HCEC 1CT (cell line): ENCODE measurements at places on chromosomes 13 and 19.

GRCh38 chr19:52307275-52307674 lies 10.3 kb downstream of the ZNF480 start:
- no peak for DNase-seq

DNA sequence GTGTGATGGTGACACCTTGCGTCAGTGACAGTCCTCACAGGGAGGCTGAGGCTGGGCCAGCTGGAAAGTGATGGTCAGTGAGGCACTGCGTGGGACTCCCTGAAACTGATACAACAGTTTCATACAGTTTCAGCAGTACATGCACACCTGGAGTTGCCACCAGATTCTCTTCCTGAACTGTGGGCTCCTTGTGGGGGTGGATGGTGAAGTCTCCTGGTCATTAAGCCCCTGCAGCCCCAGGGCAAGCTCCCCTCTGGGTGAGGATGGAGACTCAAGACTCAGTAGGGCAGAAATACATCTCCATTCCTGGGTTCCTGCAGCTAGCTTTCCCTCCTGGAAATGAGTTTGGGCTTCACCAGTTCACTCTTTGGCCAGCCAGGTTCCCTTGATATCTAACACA lies 392.7 kb downstream of the UQCRFS1 start:
- DNase-seq = no peak

DNA sequence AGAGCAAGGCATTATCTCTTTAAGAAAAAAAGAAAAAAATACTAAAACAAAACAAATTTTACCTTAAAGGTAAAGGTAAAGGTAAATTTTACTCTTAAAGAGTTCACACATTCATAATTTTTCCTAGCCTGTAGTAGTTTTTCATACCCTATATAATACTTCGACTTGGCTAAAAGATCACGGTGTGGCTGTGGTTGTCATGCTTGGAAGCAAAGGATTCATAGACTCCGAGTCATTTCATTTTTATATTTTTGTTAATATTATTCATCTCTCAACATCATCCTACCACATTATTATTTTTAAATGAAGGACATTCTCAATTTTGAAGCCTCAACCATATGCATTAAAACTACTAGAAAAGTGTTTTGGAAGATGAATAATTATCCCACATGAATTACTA lies 52.7 kb downstream of the PIBF1 start:
- no peak for DNase-seq

GRCh38 chr19:35992907-35993765 lies 1.9 kb upstream of the SDHAF1 start:
- no peak for DNase-seq

- DNase-seq = no peak
Measured at GRCh38 chr13:44402899-44403445, 29.3 kb downstream of the SERP2 start.

GRCh38 chr13:111296417-111296816 lies 24.0 kb upstream of the TEX29 start:
- DNase-seq = no peak

DNA sequence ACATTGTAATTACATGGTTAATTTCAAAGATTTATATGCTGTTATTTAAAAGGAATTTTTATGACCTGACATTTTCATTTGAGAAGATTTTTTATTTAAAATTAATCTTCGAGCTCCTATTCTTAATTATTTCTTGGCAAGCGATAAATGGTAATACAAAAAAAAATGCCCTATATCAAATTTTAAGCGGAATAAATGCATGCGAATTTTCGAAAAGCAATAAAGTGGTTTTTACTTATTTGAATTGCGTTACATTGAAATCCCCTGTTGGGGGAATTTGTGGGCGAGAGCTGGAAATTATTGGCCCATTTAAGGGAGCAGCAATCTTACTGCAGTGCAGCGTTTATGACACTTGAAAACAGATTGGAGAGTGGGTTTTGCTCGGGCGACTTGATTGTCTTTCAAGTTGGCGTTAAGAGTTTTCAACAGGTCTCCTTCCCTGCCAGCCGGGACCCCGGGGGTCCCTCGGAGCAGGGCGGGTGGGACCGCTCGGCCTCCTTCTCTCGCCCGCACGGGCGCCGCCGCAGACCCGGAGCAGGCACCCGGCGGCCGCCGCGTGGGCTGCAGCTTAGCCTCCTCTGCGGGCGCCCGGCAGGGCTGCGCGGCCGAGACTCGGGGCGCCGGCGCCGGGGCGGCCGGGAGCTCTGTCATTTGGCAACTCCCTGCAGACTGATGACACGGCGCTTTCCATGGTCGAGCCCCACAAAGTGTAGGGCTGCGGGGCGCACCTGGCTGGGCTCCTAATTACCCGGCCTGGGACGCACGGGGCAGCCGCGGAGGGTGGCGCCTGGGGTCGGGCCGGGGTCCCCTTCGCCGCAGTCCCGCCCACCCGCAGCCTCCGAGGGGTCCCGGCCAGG lies 255.1 kb upstream of the SOX21 start:
- DNase-seq = no peak

DNA sequence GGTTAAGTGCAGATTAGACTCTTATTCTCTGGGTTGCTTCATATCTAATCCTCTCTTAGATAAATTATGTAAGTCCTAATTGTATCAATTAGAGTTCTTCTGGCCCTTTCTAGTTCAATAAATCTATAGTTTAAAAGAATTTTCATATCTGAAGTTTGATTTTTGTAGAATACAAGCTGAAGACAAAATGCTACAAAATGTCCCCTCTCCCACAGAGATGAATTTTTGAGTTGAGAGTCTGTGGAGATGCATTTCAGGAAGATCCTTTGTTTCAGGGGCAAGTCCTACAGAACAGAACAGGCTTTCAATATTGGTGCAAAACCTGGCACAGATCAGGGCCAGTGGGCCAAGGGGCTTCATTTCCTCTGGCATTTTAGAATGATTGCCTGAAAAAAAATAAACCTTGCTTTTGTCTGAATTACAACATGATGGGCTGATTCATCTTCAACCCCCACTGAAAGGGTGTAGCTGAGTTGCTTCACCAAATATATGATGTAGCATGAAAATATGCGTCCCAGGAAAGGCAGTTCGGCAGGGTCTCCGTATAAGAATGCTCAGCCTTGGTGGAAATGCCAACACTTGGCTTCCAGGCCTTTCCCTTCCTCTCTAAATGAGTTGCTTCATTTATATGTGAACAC lies 6.4 kb upstream of the IPO5 start:
- DNase-seq = peak; percentile 92
